ENCODE measurements at places on chromosomes 16 and 17.

DNA sequence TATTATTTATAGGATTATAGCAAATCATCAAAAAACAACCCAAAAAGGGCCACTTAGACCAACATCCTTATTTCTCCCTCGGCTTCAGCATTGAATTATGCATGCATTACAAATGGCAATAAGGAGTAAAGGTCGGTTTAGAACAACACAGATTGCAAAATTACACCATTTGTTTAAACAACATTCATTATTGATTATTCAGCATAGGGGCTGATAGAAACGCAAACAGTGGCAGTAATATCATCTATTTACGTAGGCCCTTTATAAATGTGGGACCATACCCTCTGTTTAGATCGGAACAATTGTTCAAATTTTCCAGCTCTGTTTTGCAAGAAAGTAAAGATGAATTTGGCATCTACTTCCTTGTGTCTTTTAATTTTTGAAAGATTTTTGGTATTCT is 153.3 kb downstream of the WWOX start:
- DNase-seq, result no peak

DNA sequence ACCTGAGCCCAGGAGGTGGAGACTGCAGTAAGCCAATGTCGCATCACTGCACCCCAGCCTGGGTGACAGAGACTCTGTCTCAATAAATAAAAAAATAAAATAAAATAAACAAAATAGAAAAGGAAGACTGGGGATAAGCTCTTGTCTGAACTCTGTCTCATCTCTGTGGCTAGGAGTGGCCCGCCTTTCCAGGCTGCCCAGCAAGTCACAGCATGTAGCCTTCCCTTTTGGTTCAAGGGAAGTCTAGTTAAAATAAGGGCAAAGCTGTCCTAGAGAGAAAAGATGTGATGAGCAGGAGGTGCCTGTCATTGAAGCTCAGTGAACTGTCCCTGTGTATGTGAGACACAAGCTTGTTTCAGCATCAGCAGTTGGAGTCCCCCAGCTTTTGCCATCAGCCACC is 2.7 kb upstream of the GFAP start:
- DNase-seq, result no peak

- DNase-seq, result no peak
Measured at GRCh38 chr16:27221576-27222248, 18.4 kb downstream of the KDM8 start.

GRCh38 chr16:88857728-88858339 is 907 bp downstream of the TRAPPC2L start:
- DNase-seq, result peak; percentile 79

DNA sequence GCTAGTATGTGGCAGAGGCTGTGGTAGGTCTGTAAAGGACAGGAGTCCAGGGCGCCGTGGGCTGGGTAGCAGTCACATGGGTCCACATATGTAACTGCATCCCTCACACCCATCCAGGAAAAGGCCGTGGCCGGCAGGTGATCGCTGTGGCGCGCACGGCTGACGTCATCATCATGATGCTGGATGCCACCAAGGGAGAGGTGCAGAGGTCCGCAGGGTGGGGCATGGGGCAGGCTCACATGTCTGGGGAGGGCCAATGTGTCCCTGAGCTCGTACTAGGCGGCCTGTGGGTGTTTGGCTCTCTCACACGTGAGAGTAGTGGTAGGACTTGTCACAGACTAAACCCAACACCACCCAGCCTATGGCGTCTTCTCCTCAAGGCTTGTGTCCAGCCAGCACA is 9.0 kb upstream of the MYO15A start:
- DNase-seq, result no peak

GRCh38 chr17:81580481-81580880 is 28.3 kb upstream of the FAAP100 start:
- no peak for DNase-seq

DNA sequence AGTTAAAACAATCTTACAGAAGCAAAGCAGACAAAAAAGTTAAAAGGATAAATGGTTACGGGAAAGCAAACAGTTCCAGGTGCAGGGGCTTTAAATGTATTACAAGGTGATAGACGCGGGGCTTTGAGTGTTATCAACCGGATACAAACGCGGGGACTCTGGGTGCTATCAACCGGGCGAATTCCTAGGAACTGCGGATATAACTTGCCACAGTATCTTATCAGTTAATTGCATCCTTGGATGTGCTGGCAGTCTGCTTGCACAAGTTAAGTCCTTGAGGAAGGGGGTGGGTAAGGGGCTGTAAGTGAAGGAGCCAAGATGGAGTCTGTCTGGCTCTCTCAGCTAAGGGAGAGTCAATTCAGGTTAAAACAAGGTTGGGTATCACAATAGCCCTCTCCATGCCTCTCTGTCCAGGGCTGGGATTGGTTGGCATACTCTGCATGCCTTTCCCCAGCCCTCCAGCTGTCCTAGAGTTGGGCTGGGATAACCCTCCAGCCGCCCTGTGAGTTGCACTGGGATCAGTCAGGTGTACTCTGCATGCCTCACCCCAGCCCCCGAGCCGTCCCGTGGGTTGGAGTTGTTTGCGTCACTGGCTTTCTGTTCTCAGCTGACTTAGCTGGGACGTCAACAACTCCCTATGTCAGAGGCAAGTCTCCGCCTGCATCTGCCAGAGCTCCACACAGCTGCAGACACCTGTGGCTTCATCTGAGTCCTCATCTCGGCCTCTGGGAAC is 40.9 kb downstream of the TMEM235 start:
- DNase-seq, result peak; percentile 66

DNA sequence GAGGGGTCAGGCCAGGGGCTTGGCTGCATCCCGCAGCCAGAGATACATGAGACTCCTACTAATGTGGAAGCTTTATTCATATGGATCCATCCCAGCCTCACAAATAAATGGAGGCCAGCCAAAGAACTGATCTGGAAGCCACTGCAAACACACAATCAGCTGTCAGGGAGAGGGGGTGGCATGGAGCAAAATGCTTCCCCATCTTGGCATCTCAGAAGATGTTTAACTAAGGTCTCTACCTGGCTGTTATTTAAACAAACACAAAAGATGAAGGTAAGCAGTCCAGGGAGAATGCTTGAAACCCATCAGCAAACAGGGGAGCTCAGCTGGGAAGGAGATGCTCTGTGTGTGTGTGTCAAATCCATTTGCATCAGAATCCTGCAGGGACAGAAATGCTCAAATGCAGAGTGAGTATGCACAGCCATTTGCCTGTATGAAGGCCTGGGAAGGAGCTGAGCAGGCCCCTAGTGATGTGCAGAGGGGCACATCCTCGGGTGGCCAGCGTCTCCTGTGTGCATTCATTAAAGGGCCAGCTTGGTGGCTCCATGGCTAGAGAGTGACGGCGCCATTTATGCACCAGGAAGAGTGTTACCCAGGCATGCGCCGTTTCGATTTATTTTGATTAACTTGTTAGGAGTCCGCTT is 34.2 kb upstream of the IRX3 start:
- no peak for DNase-seq

- no peak for DNase-seq
Measured at GRCh38 chr17:81519284-81520020, 6.9 kb upstream of the ACTG1 start.

DNA sequence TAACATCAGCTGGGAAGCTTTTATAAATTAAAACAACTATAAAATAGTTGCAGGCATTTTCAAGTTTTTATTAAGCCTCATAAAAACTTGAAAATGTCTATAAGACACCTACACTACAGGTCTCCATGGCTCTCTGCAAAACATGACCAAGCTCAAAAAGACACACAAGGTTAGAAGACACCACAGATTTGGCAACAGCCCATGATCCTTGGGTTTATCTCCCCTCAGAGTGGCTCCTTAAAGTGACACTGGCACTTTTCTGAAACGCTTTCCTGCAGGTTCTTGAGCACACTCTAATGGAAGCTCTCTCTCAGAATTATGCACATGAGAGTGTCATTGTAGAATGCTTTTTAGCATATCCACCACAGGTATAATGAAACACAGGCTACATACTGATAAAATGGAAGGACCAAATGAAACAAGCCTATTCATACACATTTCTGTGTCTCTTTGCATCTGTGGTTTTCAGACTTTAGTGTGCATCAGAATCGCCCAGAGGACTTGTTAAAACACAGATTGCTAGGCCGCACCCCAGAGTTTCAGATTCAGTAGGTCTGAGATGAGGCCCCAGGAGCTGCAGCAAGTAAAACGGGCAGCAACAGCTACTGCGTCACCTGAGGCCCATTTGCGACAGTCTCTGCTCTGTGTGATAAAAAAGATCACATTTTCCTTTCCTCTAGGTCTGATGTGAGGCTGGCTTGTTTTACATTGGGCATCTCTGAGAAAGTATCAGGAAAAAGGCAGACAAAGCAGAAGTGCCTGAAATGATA is 75.0 kb upstream of the WSB1 start:
- no peak for DNase-seq

DNA sequence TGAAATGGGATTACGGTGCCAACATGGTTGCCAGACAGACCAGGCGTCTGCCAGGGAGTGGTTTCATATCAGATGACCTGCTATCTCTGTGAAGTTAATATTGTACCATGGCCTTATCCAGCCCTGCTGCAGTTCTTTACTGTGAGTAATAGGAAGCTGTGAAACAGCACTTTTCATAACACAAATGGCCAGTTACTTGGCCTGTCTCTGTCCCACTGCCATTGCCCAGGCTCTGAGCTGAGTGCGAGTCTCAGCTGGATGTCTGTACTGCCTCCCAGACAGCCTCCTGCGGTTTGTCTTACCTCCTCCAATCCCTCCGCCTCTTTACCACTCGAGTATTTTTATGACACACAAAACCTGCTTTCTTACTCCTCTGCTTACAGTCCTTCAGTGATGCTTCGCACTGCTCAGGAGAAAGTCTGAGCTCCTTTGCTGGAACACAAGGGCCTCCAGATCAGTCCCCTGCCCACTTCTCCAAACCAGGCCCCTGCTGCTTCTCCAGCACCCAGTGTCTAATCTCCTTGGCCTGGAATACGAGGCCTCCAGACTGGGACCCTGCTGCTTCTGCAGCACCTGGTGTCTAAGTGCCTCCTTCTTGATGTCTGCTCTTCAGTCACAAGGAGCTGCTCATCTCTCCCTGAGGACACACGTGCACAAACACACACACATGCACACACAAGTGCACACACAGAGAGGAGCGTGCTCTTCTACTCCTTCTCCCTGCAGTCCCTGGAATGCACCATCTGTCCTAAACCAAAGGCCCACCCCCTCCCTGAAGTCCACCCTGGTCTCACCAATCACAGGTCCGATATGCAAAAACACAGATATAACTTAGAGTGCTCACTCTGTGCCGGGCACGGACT is 17.1 kb upstream of the RHOT1 start:
- DNase-seq, result peak; percentile 43

GRCh38 chr17:77036841-77037381 is 103.9 kb upstream of the SEC14L1 start:
- peak; percentile 12 for DNase-seq

- DNase-seq, result no peak
Measured at GRCh38 chr16:68246666-68247065, 1.5 kb downstream of the PLA2G15 start.

DNA sequence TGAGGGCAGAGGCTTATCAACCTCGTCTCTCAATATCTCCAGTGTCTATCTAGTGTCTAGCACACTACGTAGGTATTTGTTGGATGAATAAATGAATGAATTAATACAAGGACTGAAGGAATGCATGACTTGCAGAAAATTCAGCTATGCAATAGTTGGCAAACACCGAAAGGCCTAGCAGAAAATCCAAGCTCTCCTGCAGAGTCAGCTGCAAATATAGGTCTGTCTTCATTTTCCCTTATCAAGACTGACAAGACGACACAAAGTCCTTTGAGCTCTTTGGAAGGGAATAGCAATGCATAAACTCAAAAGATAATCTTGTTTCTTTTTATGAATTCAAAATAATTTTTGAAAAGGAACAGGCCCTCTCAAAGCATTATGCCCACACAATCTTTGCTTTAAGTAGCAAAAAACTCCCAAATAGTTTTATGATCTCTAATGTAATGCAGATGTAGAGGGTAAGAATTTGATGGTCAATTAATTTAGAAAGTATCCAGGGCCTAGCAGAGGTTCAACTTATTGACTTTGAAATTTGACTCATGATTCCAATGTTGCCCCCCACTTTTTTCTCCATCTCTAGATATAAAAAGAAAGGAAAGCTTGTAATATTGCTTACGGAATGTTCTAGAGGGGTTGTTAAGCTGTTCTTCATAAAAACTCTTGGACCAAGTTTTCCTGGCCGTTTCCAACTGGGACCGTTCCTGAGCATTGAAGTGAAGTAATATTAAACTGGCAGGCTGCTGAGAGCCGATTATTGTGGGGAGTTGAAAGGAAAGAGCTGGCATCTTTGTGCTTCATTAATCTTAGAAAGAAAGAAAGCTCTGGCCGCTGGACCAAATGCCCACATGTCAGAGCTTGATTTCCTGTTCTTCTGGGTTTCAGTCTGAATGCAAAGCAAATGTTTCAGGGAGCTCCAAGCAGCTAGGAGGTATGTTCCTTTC is 227.3 kb downstream of the HS3ST3A1 start:
- no peak for DNase-seq

DNA sequence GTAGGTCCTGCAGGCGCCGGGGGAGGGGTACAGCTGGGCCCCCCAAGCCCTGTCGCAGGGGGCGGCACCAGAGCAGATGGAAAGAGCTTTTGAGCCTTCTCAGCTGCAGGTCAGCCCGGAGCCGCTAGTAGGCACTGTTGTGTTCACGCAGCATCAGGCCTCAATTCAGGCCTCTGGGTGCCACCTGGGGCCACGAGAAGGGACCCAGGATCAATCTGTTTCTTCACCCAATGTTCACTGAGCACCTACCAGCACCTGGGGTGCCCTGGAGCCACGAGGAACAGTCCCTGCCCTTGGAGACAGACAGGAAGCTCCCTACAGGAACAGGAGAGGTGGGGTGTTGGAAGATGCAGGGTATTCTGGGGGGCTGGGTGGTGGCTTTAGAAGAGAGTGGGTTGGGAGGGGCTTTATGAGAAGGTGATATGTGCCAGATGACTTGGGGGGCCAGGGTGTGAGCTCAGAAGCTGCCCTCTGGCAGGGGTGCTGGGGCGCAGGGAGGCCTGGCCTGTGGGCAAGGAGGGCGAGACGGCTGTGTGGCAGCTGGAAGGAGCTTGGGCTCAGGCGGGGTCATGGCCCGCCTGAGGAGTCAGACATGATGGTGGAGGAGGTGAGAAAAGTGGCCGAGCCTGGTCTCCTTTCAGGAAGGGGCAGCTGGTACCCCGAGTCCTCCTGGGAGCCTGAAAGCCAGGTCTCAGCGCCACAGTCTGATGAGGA is 121.9 kb upstream of the GSE1 start:
- no peak for DNase-seq

DNA sequence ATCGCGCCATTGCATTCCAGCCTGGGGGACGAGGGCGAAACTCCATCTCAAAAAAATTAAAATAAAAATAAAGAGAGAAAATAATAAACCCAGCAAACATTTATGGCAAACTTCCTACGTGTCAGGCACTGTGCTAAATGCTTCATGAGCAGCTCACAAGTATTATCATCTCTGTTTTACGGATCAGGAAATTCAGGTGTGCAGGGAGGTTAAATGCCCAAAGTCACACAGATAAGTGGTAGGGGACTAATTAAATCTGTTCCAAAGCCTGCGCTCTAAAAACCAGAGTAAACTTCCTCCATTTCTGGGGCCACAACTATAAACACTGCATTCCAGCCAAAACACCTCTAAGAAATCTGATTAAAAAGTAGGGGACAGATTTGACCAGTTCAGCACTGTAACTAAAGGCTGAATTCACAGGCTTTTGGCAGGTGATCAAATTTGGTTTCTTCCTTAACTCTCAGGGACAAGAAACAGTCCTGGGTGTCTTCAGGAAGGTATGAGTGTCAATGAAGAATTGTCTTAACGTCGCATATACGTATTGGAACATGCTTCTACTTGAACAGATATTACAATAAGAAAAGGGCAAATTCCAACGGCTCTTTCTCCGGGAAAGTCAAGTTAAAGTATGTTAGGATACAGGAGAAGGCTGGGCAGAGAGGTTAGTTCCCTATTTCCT is 996 bp downstream of the STRADA start:
- no peak for DNase-seq

- no peak for DNase-seq
Measured at GRCh38 chr17:27547301-27547683, 83.7 kb upstream of the LGALS9 start.

GRCh38 chr16:58249388-58249779 is 45.4 kb downstream of the PRSS54 start:
- no peak for DNase-seq

Data from mucosa of gallbladder (tissue), 1 donor.